EH (cell line): ENCODE measurements at places on chromosomes 5 and 9.

GRCh38 chr9:11701706-11702105, 991.5 kb upstream of the TYRP1 start:
- no peak for DNase-seq

DNA sequence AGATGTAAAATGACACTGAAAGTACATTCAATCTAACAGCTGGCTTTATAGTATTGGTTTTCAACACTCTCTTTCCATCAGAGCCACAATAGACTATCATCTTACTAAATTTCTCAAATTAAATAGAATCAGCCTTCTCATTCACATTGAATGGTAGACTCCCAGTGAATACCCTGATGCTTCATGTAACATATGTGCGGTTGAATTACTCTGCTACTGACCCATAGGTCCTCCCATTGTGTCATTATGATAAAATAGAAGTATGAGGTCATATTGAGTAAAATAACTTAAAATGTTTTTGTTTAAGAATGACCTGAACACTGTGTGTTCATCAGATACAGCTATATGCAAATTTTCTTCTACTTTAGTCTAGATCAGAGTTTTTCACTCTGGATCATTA, 75.9 kb upstream of the ADAMTSL1 start:
- DNase-seq: no peak

DNA sequence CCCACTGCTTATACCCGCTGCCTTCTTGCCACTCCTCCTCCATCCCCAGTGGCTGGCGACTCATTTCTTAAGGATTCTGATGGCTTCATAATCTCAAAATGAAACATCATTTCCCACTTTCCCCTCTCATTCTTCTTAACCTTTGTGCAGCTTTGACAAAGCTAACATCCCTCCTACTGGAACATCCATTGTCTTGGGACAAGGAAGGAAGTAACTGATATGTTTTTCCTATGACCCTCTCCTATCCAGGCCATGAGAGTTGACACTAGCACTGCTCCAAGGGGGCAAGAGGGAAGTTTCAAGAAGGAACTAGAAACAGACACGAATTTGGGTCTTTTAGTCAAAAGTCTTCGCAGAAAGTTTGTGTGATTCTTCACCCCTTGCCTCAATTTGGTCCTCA, 71.7 kb upstream of the SNX2 start:
- no peak for DNase-seq

- no peak for DNase-seq
Observed at GRCh38 chr5:176381423-176381822, 7.0 kb downstream of the NOP16 start.

DNA sequence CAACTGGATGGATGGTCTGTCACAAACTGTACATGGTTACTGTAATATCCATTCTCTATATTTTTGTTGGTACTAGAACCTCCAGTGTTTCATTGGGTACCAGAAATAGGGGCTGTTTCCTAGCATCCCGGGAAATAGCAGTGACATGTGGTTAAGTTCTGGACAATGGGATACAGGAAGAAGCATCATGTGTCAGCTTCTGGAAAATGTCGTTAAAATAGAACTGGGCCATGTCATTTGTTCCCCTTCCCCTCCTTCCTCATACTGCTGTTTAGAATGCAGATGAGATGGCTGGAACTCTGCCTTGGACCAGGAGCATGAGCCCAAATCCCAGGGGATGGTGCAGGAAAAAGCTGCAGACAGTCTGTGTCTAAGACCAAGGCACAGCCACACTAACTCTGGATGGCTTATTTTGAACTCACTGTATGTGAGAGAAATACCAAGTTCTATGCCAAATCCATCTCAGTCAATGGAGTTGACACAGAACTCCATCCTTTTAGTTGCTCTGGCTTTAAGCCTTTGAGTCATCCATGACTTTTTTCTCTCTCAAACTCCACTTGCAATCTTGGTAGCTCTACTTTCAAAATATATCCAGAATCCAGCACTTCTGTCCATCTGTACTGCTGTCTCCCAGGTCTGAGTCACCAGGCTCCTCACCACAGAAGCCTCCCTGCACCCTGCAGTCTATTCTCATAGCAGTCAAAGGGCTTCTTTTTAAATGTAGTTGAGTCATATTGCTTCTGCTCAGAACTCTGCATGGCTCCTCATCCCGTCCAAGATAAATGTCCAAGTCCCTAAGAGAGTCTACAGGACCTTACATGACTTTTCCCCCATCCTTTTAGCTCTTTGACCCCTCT, 184.2 kb downstream of the NSG2 start:
- DNase-seq: peak; percentile 94

DNA sequence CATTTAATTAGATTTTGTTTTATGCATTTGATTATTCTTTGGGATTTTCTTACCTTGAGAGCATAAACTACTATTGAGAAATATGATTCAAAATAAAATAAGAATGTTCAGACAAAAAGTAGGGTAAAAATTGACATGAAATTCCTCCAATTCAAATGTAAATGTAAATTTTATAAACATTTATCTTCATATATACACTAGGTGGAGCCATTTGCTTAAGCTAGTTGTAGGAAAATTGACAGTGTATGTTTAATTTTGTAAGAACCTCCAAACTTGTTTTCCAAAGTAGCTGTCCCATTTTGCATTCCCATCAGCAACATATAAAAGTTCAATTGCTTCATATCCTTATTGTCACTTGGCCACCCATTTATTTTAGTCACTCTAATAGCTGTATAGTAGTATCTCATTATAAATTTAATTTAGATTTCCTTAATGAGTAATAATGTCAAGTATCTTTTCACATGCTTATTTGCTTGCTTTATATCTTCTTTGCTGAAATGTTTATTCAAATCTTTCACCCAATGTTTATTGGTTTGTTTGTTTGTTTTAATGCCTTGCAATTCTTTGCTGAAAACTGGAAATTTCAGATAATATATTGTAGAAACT, 37.6 kb upstream of the SLCO6A1 start:
- peak; percentile 21 for DNase-seq

- no peak for DNase-seq
Observed at GRCh38 chr5:120158211-120158610, 305.9 kb upstream of the PRR16 start.

- DNase-seq: no peak
Observed at GRCh38 chr5:14741801-14742440, 77.4 kb downstream of the OTULIN start.

DNA sequence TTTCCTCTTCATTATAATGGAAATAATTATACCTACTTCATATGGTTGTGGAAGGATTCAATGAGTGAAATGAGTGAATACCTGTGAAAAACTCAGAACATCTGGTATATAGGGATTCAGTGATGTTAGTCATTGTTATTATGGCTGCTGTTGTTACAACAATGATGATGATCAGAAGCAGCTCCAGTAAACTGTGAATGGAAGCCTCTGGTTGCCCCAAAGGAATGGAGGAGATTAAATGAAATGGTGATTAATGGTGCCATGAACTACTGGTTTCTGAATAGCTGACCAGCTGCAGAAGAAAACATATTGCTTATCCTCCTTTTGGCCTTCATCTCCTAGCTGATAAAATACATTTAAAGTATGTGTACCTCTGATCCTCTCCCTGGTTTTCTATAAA, 372.0 kb downstream of the ARHGEF28 start:
- DNase-seq: no peak

GRCh38 chr5:169248550-169248949, 52.4 kb downstream of the SLIT3 start:
- peak; percentile 33 for DNase-seq

DNA sequence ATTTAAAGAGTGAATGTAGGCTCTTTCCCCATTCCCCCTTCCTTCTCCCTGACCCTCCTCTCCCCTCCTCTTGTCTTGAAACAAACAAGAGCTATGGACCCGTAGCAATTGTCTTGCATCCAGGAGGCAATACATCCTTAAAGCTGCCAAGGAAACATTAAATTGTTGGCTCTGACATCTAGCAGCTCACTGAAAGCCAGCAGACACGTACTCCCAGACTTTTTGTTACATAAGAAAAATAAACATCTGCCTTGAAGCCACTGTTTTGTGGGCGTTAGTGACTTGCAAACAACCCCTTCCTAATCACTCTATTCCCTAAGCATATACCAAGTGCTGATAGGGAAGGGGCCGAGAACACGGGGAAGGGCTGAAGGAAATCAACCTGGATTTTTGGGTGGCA, 8.6 kb downstream of the SLC45A2 start:
- peak; percentile 39 for DNase-seq

DNA sequence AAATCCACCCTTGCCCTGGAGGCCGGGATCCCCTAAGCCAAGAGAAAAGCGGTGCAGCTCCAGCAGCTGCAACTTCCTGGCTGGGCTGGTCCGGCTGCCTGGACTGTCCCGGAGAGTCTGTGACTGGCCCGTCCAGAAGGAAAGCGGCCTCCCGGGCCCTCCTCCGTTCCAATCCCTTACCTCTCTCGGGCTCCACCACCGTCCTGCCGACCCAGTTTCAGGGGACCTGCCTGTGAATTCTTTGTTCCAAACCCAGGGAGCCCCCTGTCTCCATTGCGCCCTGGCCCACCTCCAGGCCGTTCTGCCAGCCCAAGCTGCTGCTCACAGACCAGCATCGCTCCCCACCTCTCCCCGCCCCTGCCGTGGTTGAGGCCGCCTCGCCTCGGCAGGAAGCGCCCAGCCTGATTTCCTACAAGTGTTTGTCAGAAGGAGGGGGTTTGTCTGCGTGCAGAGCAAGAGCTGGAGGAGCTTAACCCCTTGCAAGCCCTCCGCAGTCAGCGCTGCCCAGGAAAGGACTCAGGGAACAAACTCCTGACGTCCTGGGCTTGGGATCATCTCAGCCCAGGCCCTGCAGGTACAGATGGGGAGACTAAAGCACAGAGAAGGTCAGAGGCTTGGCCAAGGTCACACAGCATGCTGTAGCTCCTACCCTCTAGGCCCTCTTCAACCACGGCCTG, at the start of gene AKNA:
Gene AKNA (minus strand): TSS at position 303 of the 677 bp plus-strand sequence. CDS start 6,649 bp downstream, outside the sequence.
- DNase-seq: peak; percentile 83

DNA sequence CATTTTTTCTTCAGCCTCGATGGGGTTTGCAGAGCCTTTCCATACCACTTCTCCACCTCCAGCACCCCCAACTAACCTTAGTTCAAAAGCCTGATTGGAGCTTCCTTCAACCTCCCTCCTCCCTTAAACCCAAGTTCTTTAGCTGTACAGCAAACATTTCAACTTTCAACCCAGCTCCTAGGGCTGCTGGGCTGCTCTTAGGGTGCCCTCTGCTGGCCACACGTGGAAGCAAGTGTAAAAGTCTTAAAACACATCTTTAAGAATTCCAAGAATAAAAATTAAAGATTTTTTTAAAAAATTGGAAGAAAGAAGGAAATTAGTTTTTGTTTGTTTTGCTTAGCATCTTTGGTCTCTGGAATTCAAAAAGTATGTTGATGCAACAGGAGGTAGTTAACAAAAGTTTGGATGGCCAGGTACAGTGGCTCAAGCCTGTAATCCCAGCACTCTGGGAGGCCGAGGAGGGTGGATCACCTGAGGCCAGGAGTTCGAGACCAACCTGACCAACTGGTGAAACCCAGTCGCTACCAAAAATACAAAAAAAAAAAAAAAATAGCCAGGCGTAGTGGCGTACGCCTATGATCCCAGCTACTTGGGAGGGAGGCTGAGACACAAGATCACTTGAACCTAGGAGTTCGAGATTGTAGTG, 15.5 kb upstream of the HSD17B3 start:
- peak; percentile 58 for DNase-seq

GRCh38 chr5:88769165-88769564, 113.8 kb downstream of the MEF2C start:
- DNase-seq: peak; percentile 62

DNA sequence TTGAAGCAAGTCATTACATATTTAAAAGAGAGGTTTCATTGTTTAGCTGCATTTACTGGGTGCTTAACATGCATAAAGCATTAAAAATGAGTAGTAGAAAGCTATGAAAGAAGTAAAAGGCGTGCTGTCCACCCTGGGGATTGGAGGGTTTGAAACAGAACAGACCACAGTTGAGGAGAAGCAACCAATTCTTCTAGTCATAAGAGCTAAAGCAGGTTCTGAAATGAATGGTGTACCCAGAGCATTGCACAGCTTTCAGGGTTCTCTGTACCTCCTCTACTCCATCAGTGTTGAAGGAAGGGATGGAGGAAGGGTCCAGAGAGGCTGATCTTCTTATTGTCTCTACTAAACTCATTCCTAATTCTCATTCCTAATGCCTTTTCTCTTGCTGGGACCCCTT, 68.9 kb downstream of the SH3RF2 start:
- no peak for DNase-seq

- no peak for DNase-seq
Observed at GRCh38 chr5:54590824-54591223, 73.3 kb downstream of the SNX18 start.

- DNase-seq: peak; percentile 89
Observed at GRCh38 chr5:158456756-158457155, 597.8 kb upstream of the CLINT1 start.

- DNase-seq: no peak
Observed at GRCh38 chr9:105930011-105930627, 235.8 kb downstream of the TMEM38B start.

DNA sequence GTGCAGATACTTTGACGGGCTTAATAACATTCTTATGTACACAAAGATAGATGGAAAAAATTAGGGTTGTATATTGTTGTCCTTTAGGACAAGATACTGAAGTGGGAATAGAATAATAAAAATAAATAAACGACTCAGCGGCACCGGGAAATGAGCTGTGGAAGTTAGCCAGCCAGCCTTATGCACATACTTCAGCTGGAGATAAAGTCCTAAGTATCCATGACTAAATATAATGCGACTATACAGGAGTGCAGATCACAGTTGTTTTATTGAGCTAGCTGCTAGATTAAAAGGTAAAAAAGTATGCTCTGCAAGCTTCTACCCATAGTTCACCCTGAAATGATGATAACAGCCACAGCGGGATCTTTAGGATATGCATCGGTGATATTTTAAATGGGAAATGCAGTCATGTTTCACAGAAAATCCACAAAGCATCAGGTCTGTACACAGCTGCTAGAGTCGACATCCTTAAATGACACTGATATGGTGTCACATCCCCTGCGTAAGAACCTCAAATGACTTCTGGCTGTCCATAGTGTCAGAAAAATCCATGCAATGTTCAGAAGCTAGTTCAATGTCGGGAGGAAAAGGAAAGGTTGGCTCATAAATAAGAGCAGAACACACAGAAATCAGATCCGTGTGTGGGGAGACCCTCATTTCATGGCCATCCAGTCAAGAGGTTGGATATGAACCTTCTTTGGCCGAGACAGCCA, 392.8 kb upstream of the DAP start:
- DNase-seq: no peak

- DNase-seq: no peak
Observed at GRCh38 chr5:110115503-110115902, 425.8 kb downstream of the MAN2A1 start.

DNA sequence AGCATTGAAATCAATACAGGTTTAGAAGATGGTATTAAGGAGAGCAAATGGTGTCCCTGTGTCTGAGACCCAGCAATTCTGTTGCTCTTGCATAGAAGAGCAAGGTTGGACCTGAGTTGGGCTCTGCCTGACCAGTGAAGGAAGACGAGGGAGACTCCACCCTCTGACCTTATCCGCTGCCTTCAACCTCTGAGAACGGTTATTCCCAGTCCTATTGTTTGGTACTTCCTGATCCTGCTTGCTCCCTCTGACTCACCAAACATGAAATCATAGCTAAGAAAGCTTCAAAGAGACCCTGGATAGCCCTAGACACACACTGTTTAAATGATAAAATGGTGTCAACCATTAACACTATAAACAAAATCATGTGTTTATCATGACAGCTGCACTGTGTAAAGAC, 218.5 kb downstream of the PLK2 start:
- no peak for DNase-seq
